ENCODE measurements at places on chromosomes 3 and 15. TPM values are rescaled to one million over a fixed set of nuclear protein-coding genes. Genes with fewer than 3 reads are reported as not detected.
A peak's percentile ranks its signal among the peaks of the same experiment; 100 is the strongest.

Gene CAMK1
- 16.4 TPM for total RNA-seq

DNA sequence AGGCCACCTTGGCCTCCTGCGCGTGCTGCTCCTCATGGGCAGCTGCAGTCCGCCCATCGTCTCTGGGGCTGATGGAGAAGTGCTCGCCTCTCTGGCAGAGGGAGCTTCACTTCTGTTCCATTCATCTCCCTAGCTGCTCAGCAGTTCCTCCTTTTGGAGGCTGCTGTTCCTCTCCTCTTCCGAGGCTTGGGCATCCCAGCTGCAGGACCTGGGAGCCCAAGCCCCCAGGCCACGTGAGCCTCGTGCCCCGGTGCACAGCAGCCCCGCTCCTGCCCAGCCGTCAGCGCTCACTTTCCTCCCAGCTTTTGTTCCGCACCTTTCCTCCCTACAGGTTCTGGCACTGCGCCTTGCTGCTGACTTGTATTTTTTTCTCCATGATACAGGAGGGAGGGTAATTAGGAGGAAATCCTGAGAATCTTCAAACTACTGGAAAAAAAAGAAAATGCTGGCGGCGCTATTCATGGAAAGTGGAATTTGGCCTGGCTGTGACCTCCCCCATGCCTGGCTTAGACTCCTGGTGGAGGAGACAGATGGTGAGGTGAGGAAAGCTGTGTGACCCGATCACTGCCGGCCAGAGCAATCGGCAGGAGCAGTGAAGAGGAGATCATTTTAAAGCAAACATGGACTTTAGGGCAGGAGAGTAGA lies 210.1 kb downstream of the CHST2 start:
- DNase-seq = peak; percentile 49

DNA sequence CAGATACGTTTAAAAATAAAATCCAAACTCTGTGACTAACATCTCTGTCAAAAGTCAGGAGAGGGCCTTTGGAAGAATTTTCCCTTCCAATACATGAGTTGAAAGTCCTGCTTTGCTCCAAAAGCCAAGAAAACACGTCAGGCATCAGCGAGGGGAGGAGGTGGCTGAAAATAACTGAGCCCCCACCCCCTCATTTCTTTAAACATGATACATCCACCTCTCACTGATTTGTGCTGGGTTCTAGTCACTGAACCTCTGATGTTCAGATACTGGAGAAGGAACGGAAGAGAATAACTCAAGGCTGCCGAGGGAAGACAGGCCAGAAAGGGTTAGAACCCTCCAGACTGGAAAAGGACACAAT lies 9.4 kb upstream of the SEMA5B start:
- no peak for DNase-seq

Gene ZIC1
- 14.2 TPM for total RNA-seq

GRCh38 chr3:13866041-13866965 lies 13.6 kb downstream of the WNT7A start:
- no peak for DNase-seq

Gene ATP13A5
- total RNA-seq = 12.0 TPM

DNA sequence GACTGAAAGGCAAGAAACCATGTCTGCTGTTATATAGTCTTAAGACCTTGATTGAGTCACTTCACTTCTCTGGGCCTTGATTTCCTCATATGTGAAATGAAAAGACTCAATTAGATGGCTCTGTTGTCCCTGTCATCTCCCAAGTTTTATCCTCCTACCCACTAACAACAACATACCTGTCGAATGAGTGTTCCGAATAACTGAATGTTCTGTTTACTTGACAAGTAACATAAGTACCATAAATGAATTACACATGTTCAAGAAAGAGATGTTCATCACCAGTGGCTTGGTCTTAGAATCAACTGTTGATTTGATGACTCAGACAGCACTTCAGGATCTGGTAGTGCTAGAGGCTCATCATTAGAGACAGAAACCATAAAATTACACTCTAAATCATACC lies 311.7 kb downstream of the VPS13C start:
- no peak for DNase-seq

Gene CHRNA5
- total RNA-seq = 1.9 TPM

DNA sequence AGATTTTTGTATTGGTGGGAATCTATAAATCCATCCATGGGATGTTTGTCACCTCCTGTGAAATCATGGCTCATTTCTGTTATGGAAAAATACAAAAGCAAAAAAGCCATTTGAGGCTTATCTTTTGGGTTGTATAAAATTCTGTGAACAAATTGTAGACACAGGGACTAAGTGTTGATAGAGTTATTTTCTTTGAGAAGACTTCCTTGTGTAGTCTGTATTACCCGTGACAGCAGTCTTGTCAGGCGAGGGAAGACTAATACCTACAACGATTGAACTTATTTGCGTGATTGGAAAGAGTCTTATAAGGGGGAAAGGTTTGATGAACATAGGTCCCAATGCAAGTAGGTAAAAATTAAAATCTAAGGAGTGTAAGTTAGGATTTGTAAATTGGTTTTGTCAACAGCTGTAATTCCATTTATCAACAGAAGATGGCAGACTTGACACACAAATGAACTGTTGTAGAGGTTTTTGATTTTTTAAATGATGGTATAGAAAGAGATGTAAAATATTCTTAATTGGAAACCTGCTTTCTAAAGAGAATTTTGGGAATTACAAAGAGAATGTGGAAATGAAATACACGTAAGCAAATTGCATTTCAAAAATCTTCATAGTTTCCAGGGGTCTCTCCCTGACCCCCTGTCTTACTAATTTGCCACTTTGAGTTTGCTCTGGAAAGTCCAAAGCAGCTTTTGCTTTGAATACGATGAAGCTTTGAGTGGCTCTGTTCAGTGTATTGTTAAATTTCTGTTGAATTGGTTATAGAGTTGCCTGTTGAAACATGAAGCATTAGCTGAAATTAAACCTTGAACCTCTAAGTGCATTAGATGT lies 33.2 kb downstream of the SLC25A26 start:
- DNase-seq = peak; percentile 24

DNA sequence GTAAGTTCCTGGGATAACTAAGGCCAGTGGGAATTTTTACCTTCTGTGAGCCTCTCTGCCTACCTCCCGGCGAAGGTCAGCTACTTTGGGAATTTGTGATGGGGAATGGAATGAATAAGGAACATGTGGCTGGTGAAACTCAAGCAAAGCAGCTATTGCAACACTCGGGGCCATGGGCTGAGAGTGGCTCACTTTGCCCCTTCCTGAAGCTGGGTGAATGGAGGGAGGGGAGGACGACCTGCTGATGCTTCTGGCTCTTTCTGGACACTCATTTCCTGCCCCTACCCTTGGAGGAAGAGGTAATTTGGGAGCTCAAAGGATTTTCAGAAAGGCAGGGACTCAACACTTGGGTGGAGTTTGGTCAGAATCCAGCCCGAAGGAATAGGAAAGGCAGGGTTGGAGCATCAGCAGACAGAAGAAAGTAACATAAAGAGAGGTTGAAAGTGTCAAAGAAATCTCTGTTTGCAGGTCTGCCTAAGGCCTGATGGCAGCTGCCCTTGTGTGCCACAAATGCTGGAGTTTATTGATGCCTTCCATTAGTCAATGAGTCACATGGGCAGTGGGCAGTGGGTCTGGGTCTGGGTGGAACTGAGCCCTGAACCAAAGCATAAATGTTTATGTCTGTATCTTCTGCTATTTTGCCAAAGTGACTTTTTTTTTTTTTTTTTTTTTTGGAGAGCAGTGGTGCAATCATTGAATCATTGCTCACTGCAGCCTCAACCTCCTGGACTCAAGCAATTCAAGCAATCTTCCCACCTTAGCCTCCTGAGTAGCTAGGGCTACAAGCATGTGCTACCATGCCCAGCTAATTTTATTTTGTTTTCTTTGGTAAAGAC lies 12.4 kb downstream of the LAMP3 start:
- no peak for DNase-seq

DNA sequence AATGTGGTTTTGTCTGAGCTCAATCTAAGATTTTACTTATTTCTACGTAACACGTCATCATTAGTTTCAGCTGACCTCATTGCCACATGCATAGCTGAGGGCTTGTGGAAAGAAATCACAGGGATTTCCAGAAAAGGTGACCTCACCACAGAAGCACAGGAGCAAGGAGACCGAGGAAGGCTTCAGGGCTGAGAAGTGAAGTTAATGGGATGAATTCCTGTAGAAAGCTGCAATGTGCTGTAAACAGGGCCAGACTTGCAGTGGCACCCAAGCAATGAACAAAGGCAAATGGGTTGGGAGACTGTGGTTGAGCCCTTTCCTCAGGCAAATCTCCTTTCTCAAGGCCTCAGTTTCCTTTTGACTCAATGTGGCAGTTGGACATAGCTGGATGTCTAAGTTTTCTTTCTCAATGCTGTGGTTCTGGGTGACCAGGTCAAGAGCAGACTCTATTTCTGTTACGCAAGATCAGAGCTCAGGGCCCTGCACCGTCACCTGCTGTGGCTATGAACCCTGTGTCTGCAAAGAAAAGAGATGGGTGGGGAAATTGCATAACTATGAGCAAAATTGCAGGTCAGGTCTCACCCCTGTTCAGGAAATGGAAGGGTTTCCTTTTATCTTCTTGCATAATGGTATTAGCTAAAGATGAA lies 252.2 kb upstream of the TBL1XR1 start:
- DNase-seq = no peak

GRCh38 chr15:77287385-77287784 lies 132.5 kb downstream of the PEAK1 start:
- no peak for DNase-seq

DNA sequence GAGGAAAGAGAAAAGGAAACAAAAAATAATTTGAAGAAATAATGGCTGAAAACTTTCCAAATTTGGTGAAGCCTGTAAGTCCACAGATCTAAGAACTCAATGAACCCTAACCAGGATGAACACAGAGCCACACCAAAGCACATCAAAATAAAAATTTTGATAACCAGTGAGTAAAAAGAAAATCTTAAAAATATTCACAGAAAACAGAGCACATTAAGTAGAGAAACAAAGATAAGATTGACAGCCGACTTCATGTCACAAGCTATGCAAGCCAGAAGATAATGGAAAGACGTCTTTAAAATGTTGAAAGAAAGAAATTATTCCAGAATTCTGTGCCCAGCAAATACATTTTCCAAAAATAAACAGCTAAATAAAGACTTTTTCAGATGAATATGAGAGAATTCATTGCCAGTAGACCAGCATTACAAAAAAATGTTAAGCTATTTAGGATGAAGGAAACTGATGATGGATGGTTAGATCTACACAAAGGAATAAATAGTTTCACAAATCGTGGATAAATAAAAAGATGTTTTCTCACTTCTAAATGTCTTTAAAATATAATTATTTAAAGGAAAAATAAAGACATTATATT lies 140.2 kb upstream of the SKOR1 start:
- peak; percentile 21 for DNase-seq

GRCh38 chr3:19702416-19703078 lies 231.5 kb downstream of the EFHB start:
- DNase-seq = no peak

Measured in umbilical cord (tissue), 2 donors.